ENCODE measurements at places on chromosomes 1 and 21.
A peak's percentile ranks its signal among the peaks of the same experiment; 100 is the strongest.

DNA sequence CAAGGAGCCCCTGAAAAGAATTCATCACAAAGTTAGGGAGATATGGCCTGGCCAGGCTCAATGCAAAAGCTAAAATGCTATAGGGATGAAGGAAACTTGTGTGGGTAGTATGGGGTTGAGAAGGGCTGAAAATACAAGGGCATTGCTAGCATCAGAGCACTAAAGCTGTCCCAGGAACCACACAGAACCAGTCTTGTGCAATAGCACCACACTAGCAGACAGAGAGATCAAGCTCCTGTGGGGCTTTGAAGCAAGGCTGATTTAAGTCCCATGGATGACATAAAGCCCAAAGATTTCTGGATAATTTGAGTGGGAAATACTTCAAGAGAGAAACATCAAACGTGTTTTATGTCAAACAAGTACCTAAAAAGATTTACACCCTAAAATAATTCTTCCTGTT, 97.1 kb downstream of the VAV3 start:
- no peak for DNase-seq

DNA sequence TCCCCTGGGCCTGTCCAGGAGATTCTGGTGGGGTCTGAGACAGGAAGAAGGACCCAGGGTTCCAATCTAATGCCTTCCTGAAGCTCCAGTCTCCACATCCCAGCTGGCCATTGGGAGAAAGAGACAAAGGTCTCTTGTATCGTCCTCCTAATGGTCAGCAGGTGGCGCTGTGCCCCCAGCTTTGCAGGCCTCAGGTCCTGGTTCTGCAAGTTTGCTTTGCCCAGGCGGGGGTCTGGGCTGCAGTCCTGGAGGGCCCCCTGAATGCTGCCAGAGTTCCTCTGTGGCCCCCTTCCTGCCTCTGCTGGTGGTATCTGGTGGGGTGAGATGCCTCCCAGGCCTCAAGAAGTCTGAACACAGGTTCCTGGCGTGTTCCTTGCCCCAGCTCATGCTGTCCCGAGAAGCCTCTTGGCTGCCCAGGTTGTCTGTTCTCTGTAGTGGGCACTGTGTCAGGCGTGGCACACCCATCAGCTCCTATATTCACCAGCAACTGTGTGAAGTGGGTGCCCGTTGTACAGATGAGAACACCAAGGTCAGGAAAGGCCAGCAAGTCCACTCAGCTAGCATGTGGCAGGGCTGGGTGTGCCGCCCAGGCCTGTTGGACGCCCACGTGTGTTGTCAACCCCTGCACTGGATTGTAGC, 33.8 kb upstream of the CSF3R start:
- DNase-seq = peak; percentile 4

- no peak for DNase-seq
Measured at GRCh38 chr1:225464851-225465792, 37.3 kb upstream of the LBR start.

- no peak for DNase-seq
Measured at GRCh38 chr21:42784276-42784675, 95.1 kb downstream of the WDR4 start.

- DNase-seq = no peak
Measured at GRCh38 chr1:173554541-173555250, 48.2 kb downstream of the SLC9C2 start.

DNA sequence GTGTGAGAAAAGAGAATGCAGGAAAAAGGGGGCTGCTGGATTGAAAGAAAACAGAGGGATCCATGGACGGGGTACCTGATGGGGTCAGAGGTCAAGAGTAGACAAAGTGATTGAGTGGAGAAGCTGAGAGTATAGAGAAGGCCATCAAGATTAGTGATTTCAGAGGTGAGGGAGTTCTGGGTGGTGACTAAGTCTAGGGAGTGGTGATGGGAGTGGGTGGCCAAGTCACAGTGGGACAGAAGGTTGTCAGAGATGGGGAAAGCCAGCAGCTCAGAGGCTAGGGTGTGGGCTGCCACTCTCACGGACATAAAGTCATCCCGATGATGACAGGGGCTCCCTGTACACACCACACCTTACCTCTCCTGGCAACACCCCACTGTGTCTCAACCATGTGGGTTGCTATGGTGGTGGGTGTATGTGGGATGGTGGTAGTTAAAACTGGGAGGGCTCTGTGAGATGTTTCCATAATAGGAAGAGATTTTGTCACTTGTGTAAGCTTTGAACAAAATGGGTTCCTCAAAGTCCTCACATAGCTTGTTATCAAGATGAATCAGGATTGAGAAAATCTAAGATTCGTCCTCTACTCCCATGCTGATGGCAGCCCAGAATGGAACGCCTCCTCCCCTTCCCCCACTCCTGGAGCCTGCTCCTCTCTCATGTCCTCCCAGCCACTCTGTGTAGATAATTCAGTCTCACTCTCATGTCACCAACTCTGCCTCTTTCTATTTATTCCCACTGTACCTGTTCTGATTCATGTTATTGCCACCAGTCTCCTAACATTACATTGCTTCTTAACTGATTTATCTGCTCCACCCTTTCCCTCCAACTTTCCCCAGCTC, 20.3 kb upstream of the CSF1 start:
- DNase-seq = no peak

DNA sequence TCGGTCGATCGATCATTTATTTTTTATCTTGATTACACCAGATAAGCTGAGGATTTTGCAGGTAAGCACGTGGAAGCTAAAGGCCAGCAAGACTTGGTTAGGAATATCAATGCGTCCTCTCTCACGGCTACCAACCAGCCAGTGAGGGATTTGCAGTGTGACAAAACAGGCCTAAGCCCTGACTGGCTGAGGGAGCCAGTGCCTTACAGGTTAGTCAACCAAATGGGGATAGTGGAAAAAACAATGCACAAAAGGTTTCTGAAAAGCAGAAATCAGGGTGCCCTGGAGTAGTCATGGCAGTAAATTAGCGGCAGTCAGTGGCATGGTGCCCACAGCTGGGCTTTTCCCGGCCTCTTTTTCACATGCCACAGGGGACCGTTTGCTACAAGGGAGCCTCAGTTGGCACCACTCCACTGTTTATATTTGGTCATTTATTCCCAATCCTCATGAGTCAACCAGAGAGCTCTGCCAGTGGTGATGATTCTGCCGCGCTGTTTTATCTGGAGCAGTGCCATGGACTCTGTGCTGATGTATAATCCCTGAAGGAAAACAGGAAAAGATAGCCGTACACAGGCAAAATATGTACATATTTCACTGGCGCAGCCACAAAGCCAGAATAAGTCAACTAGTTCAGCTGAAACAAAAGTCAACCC, 167.6 kb downstream of the RHOU start:
- no peak for DNase-seq

DNA sequence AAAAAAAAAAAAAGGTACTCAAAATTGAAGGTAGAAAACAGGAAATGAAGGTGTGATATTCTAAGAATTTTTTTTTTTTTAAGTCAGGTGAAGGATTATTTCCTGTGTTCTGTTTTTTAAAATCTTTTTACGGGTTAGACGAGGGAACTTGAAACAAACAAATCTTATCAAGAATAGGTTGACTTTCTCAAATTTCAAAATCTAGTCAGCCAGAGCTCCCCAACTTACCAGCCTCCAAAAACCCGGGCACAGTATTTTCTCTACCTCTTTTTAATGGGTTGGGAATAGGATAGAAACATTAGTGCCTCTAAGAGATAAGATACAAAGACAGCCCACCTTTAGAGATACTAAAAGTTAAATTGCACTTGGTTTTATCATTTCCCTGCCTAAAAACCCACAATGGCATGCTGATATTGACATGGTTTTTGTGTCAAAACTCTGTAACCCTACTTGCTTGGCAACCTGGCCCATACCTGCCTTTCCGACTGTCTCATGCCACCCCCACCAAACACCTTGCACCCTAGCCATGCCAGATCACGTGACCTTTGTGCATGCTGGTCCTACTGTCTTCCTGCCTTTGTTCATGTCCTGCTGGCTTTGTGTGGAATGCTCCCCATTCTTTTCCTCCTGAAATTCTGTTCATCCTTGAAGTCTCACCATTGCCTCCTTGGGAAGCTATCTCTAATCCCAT, 4.2 kb downstream of the RCAN3 start:
- DNase-seq = peak; percentile 58

GRCh38 chr1:5010656-5011055, 356.2 kb downstream of the AJAP1 start:
- DNase-seq = no peak

DNA sequence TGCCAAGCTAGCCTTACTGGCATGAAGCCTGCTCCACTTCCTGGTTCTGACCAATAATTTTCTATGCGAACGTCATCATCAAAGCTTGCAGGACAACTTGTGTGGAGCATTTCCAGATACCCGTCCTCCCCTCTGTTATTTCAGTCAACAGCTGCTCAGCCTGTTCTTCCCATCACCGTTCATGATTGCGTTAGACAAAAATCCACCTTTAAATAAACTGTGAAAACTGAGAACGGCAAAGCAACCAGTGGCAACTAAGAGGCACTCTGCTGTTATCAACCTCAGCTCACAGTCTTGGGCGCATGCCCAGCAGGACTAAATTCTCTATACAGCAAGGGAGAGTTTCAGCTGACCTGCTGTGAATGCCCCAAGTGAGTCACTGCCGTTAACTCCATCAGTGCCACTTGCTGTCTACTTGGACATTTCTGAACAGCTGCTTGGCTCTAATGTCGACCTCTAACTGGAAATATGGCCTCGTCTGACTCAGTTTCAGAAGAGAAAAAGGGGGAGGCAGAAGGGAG, 207.4 kb upstream of the RUNX1 start:
- no peak for DNase-seq

GRCh38 chr21:38181096-38181495, 75.7 kb upstream of the KCNJ15 start:
- DNase-seq = no peak

GRCh38 chr1:204870160-204870912, at the start of gene NFASC:
Gene NFASC, plus strand, starts transcription at chr1:204870862. Its CDS starts 73,454 bp downstream, at chr1:204944316.
- DNase-seq = no peak

GRCh38 chr1:226702957-226703831, 35.9 kb downstream of the ITPKB start:
- DNase-seq = peak; percentile 76

DNA sequence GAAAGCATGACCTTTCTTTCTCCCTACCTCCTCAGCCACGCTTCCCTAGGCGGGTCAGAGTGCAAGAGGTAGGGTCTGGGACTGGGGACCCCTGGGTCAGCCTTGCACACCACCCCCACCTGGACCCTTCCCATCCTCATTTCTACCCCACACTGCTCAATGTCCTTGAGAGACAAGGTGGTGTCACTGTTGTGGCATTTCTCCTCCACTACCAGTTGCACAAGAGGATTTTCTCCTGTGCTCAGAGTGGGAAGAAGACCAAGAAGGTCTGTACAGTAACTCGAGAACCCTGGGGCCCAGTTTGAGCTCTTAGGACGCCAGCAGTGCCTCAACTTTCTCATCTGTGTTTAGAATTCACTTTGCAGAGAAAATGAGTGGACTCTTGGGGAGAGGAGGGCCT, 49.4 kb upstream of the CD34 start:
- DNase-seq = no peak

DNA sequence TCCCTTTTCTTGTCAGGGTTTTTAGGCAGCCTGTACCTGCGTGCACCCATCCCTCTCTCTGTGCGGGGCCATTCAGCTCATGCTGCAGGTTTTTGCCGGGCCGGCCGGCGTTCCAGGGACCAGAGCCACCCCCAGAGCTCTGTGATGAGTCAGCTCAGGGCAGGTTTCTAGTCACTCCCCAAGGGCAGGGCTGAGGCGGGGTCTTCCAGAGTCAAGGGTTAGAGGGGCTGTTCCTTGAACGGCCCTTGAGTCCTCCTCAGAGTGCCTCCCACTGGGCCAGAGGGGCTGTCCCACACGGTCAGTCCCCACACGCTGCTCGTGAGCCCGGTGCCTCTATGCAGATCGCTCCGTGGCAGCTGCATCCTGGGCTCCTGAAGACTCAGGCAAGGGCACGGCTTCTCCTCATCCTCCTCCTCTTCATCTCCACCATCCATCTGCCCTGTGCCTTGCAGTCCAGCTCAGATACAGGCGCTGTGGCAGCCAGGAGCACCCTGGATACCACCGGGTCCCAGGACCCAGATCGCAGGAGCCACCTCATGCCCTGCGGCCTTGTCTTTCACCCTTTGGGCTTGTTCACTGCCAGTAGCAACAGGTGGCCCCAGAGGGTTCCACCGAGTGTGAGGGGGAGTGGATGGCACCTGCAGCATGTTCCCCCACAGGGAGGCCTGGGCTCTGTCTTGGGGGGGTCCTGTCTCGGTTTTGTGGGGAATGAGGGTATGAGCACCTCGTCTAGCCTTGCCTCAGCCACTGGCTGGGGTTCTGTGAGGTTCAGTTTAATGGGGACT, 17.4 kb downstream of the SLX9 start:
- DNase-seq = no peak

DNA sequence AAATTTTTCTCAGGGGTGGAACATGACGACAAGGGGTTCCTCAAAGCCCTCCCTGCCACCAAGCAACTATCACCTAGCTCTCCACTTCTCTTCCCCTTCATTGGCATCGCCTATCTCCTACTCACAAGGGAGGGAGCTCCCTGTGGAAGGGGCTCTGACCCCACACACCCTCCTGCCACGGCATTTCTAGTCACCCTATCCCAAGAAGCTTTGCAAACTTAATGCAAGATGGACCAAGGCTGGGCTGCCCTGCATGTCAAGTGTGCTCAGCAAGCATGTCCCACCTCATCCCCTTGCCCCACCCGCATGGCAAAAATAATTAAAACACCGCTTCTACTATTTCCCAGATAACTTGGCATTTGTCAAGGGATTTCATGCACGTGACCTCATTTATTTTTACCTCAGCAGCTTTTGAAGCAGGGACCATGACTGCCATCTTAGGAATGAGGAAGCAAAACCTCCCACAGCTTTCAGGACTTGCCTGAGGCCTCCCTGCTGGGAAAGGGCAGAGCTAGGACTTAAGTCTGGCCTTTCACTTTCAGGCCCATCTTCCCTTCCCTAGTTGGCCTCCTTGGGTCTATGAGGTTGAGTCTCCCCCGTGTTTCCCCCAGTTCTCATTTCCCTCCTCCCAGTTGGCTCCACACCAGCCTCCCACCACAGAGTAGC, 161.3 kb downstream of the TSEN15 start:
- DNase-seq = no peak

GRCh38 chr1:41319106-41319755, 42.0 kb upstream of the FOXO6 start:
- DNase-seq = no peak

DNA sequence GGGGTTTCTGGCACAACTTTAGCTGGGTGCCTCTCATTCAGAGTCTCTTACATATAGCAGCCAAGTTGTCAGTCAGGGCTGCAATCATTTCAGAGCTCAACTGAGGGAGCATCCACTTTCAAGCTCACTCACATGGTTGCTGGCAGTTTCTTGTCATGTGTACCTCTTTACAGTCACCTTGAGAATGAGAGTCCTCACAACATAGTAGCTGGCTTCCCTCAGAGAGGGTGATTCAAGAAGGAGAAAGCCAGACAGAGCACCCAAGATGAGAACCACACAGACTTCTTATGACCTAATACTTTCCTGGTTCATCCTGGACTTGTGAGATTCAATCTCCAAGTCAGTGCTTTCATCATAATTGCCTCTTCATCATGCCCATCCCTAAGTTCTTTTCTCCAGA, 57.2 kb downstream of the DPT start:
- DNase-seq = no peak

GRCh38 chr1:3886106-3886670, 13.9 kb downstream of the C1orf174 start:
- DNase-seq = no peak
